ENCODE measurements at places on chromosomes 12 and 14.
A peak's percentile ranks its signal among the peaks of the same experiment; 100 is the strongest.

GRCh38 chr12:47828976-47829482 lies 9.3 kb upstream of the HDAC7 start:
- peak; percentile 92 for DNase-seq

DNA sequence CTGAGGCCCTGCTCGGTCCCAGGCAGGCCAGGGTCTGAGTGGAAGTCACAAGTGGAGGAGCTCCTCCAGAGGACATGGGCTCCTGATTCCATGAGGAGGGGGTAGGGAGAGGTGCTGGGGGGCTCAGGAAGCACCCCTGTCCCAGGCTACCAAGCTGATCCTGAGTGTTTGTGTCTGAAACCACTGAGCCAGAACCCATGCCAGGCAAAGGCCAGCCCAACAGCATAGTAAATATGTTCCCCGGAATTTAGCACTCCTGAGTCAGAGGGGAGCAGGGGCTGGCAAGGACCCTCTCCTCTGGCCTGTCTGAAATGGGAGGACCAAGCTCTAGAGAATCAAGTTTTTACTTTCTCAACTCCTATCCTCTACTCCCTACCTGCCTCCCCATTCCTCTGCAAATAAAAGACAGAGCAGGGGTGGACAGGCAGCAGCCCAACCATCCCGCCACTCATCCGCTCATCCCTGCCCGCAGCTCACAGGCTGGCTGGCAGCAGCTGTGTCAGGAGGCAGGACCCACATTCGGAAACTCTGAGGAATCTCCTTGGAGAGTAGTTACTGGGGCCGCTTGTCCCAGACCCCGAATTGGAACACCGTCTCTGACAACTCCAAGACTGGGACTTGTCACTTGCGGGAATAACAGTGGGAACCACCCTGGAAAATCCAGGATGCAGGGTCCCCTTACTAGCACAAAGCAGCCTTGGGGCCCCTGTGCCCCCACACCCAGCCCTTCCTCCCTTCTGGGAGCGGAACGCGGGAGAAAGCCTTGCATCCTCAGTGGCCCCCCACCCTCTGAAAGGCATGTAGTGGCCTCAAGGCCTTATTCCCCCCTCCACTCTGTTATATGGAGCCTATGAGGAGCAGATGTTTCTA lies 102.5 kb downstream of the ZFP36L1 start:
- DNase-seq: no peak

GRCh38 chr14:57022608-57023007 lies 212.3 kb upstream of the OTX2 start:
- DNase-seq: no peak

- DNase-seq: no peak
Observed at GRCh38 chr14:74593241-74593953, 18.6 kb downstream of the LTBP2 start.

GRCh38 chr14:30607156-30607780 lies 14.9 kb upstream of the SCFD1 start:
- no peak for DNase-seq

DNA sequence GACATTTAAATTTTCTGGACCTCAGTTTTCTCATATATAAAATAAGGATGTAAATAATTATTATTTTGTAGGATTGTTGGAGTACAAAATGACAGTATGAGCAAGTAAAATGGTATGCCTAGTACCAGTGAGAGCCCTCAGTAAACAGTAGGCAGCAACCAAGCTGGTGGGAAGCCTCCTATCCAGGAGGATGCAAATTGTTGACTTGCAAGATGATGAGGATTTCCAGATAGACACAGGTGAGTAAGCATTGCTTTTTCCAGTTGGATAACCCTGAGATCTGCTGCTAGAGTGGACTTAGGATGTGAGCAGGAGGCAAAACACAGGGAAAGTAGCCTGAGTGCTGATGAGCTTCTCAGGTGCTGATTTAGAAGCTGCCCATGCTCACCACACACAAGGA lies 28.2 kb upstream of the AMIGO2 start:
- no peak for DNase-seq

DNA sequence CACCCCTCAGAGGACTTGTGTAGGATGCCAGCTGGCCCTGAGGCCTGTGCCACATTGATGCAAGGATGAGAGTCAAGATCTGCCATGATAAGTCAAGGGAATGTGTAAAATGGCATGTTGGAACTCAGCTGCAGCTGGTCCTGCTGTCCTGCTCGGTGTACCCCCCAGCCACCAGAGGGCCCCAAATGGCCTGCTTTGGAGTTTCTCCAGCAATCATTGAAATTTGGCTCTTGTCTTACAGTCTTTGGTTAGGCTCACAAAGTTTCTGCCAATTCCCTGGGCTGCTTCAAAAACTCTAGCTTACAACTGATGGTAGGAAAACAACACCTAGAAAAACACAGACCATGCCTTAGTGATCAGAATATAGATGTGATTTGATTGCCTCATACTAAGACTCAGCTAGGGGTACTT lies 76.8 kb downstream of the HSD17B6 start:
- DNase-seq: no peak

- no peak for DNase-seq
Observed at GRCh38 chr12:55705782-55706402, 1.8 kb downstream of the ITGA7 start.

- no peak for DNase-seq
Observed at GRCh38 chr12:95322326-95322725, 104.7 kb downstream of the VEZT start.

DNA sequence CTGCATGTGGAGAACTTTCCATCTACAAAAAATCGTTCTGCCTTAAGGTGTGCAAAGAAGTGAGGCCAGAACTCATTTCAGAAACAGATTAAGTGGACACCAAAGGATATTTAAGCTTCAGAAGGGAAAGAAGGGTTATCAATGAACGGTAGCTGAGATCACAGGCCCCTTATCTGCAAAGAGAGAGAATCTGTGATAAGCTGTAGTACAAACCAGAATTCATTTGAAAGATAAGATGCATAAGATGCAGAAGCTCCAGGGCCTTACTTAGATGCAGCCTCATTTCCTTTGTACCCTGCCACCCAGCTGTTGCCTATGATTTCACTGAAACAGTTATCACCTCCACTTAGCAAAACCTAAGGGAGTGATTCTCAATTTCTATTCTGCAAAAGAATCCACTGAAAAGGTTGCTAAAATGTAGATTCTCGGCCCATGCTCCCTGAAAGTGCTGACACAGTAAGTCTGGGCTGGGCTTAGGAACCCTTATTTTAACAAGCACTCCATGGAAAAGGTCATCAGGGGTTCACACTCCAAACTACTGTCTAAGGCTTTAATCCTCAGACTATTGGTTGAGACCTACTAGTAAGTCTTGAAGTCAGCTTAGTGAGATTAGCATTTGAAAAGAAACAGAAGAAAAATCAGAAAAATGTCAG lies 64.8 kb downstream of the HELB start:
- DNase-seq: no peak

- DNase-seq: no peak
Observed at GRCh38 chr14:70127186-70127585, 61.6 kb downstream of the SLC8A3 start.

- DNase-seq: no peak
Observed at GRCh38 chr12:12214635-12215131, 52.2 kb downstream of the LRP6 start.

DNA sequence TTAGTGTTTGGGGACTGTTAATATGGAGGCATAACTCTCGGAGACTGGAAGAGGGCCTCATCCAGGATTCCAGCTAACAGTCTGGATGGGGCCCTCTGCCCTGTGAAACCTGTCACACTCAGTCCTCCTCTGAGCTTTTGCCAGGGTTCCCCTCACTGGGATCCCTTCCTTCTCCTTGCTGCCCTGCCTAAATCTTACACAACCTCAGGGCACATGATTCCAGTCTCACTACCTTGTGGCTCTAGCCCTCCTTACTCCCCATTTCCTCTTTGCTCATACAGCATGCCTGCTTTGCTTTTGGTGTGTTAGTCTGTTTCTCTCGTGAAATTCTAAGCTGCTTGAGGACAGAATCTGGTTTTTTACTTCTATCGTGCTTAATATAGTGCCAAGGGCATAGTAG lies 942 bp upstream of the GSG1 start:
- no peak for DNase-seq

GRCh38 chr12:41188058-41188840 lies at the start of gene PDZRN4:
TSS of gene PDZRN4 (plus strand) at chr12:41188320.
- no peak for DNase-seq

DNA sequence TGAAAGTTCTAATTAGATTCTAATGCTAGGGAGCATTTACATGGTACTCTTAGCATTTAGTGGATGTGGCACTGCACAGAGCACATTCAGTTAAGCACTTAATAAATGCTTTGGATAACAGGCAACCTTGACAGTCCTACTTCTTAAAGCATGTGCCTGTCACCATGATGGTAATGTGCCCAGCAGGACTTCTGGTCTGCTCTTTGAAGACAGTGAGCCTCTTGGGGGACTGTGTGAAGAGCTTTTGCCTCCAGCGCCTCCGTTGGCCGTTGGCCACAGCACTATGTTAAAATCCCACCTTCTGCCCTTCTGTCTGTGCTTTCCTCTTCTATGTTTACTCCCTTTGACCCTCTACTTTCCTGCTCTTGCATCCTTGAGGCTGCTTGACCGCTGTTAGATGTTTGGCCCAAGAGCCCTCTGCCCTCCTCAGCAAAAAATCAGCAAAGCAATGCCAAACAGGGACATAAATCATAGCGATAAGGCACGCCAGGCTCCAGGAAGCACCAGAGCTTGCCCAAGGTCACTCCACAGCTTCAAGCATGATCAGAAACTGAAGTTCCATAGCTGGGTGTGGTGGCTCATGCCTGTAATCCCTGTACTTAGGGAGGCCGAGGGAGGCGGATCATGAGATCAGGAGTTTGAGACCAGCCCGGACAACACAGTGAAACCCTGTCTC lies 8.3 kb downstream of the CDKL1 start:
- no peak for DNase-seq

- DNase-seq: no peak
Observed at GRCh38 chr14:61343991-61344405, 22.6 kb downstream of the PRKCH start.

GRCh38 chr14:33726685-33727084 lies 224.2 kb downstream of the EGLN3 start:
- DNase-seq: no peak

- no peak for DNase-seq
Observed at GRCh38 chr12:85775091-85775490, 61.1 kb downstream of the RASSF9 start.

DNA sequence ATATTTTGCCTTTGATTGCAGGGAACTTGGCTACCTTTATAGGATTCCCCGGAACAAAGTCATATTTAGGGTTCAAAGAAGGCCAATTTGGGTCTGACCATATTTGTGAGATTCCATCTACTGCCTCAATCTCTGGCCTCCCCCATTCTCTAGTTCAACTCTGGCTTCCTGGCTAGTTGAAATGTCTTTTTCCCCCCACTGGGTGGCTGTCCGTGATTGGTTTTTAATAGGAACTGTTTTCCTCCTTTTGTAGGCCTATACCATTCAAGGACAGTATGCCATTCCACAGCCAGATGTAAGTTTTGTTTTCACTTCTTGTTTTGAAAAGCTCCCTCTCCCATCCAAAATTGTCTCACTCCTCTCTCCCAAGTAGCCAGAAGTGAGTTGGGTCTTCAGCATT lies 13.8 kb downstream of the PCBP2 start:
- no peak for DNase-seq

- no peak for DNase-seq
Observed at GRCh38 chr14:103143506-103143905, 20.2 kb downstream of the TNFAIP2 start.

GRCh38 chr12:77943466-77943865 lies 112.8 kb downstream of the NAV3 start:
- DNase-seq: no peak
